ENCODE measurements at places on chromosomes 4 and X.
A peak's percentile ranks its signal among the peaks of the same experiment; 100 is the strongest.

GRCh38 chrX:45524805-45525204, 324.1 kb upstream of the DIPK2B start:
- DNase-seq = no peak
- H3K4me1 ChIP-seq = no peaks in the 10 kb centered on the region
- H3K27me3 ChIP-seq = peaks cover under 1% of the 10 kb centered on the region
- H3K27ac ChIP-seq = no peak overlapping the region
- no peak overlapping the region for H3K4me3 ChIP-seq

DNA sequence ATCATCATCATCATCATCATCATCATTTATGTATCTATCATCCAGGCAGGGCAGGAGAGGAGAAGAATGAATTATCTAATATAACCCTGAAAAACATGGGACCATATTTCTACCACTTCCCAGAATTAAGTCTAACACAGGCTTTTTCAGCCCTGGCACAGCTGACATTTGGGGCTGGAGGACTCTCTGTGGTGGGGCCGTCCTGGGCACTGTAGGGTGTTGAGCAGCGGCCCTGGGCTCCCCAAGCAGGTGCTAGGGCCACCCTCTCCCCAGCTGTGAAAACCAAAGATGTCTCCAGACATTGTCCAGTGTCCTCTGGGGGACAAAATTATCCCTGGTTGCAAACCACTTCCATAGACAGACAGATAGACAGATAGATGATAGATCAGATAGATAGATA, 288.4 kb downstream of the CRLF2 start:
- H3K4me3 ChIP-seq = no peak overlapping the region
- DNase-seq = no peak
- H3K4me1 ChIP-seq = no peaks in the 10 kb centered on the region
- H3K27ac ChIP-seq = no peak overlapping the region
- no peaks in the 10 kb centered on the region for H3K27me3 ChIP-seq

- no peak overlapping the region for H3K27ac ChIP-seq
- H3K36me3 ChIP-seq = no peaks in the 10 kb centered on the region
- no peak overlapping the region for H3K4me3 ChIP-seq
- no peaks in the 10 kb centered on the region for H3K27me3 ChIP-seq
- no peak for DNase-seq
Observed at GRCh38 chr4:10598829-10599228, 85.7 kb downstream of the CLNK start.

- H3K4me3 ChIP-seq = no peak overlapping the region
- no peak for DNase-seq
- no peak overlapping the region for H3K27ac ChIP-seq
- H3K36me3 ChIP-seq = peaks cover 69% of the 10 kb centered on the region
Observed at GRCh38 chr4:145153904-145154298, 26.5 kb downstream of the OTUD4 start.

GRCh38 chr4:22491939-22492338, 23.9 kb downstream of the ADGRA3 start:
- H3K27ac ChIP-seq = no peak overlapping the region
- H3K4me3 ChIP-seq = no peak overlapping the region
- H3K27me3 ChIP-seq = no peaks in the 10 kb centered on the region
- H3K4me1 ChIP-seq = no peaks in the 10 kb centered on the region
- DNase-seq = no peak

- H3K4me1 ChIP-seq = no peaks in the 10 kb centered on the region
- no peak overlapping the region for H3K4me3 ChIP-seq
- H3K27ac ChIP-seq = no peak overlapping the region
- no peak for DNase-seq
Observed at GRCh38 chr4:89590128-89590527, 246.8 kb downstream of the SNCA start.

GRCh38 chrX:130393451-130394074, 8.1 kb upstream of the GPR119 start:
- H3K4me3 ChIP-seq = no peak overlapping the region
- no peaks in the 10 kb centered on the region for H3K36me3 ChIP-seq
- H3K27me3 ChIP-seq = no peaks in the 10 kb centered on the region
- no peak for DNase-seq

GRCh38 chrX:133297284-133297683, 79.1 kb upstream of the TFDP3 start:
- H3K27ac ChIP-seq = no peak overlapping the region
- H3K27me3 ChIP-seq = no peaks in the 10 kb centered on the region
- no peak overlapping the region for H3K4me3 ChIP-seq

DNA sequence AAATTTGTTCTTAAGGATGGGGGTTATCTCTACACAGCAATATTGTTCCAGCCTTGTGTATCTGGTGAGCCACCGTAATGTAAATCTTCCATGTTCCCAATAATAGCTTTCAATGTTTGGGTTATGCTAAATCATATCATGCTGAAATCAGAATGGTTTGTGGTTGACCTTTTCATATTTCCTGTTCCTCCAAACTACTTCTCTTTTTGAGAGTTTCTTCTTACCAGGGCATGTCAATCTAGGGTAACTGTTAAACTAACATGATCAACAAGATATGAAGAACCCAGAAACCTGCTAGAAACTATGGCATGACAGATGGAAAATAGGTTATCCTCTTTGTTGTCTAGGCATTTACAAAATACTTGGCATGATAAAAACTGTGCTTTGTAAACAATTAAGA, 22.0 kb downstream of the TNMD start:
- H3K36me3 ChIP-seq = no peaks in the 10 kb centered on the region
- peaks cover 5% of the 10 kb centered on the region for H3K4me1 ChIP-seq
- no peak for DNase-seq
- peaks cover 7% of the 10 kb centered on the region for H3K27me3 ChIP-seq
- no peak overlapping the region for H3K4me3 ChIP-seq

DNA sequence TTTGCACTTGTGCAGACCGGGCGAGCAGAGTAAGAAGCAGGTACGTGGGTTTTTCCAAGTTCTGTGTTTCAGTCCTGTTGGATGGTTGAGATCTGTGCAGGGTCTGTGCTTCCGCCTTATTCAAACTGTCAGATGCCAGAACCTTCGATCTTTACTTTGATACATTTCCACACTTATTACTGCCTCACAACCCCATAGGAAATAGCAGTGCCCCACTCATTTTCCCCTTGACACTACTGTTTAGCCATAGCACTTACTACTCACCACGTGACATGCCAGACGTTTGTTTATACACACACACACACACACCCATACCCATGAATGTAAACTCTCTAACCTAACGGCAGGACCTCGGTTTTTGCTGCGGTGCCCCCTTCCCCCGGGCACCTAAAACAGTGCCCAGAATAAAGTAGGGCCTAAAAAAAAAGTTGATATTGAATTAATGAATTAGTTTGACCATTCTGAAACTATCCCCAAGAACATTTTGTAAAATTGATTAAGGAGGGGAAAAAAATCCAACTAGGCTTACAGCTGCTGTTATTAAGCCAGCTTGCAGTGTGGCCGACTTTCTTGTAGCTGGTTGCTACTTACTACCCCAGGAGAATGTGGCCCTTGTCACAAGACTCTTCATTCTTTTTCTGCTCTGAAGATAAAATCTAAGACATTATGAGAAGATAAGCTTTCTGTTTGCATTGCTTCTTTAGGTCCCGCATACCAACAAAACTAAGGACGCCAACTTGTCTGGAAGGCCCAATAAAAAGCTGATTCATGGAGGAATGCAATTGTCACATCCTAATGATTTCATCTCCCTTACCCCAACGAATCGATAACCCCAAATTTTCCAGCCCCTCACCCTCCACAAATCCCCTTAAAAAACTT, 704 bp upstream of the SEPSECS start:
- H3K27ac ChIP-seq = peak overlapping the region; percentile 88
- peaks cover 46% of the 10 kb centered on the region for H3K4me1 ChIP-seq
- no peak for DNase-seq
- peaks cover 3% of the 10 kb centered on the region for H3K27me3 ChIP-seq
- H3K4me3 ChIP-seq = peak overlapping the region; percentile 88

DNA sequence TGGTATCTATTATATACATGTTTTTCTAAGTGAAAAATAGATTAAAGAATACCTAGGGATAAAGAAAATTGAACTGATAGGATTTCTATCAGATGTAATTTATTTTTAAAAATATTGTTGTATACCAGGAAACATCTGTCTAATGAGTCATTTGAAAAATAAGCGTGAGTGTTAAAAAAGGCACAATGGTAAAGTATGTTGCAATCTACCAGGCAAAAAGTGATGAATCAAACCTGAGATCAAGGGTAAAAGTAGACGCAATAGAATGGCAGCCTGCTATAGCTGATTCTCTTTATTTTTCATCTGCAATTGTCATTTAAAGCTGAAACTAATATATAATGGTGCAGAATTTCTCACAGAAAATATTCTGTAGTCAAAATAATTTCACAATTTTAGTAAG, 1119.6 kb downstream of the PCDH18 start:
- no peaks in the 10 kb centered on the region for H3K4me1 ChIP-seq
- no peaks in the 10 kb centered on the region for H3K27me3 ChIP-seq
- H3K27ac ChIP-seq = no peak overlapping the region
- H3K4me3 ChIP-seq = no peak overlapping the region
- no peak for DNase-seq
- H3K36me3 ChIP-seq = no peaks in the 10 kb centered on the region

GRCh38 chr4:36280555-36280954, 861 bp upstream of the DTHD1 start:
- no peak overlapping the region for H3K4me3 ChIP-seq
- no peak overlapping the region for H3K27ac ChIP-seq
- H3K4me1 ChIP-seq = peaks cover 68% of the 10 kb centered on the region
- H3K36me3 ChIP-seq = no peaks in the 10 kb centered on the region

DNA sequence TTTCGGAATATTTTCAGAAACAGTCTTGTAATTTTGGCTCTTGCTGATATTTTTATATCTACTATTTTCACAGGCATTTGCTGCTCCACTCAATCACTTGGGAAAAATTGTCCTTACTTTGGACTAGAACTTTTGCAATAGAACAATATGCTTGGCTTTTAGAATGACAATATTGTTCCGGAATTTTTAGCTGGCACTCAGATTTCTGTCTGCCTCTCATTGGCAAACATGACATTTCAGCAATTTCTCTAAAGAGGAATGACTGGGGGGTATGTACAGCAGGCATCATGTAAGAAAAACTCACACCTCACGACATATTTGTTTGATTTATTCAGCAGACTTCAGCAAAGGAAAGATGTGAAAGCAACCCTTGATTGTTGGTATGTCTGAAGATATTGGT, 243.6 kb upstream of the GPRIN3 start:
- no peaks in the 10 kb centered on the region for H3K36me3 ChIP-seq
- no peaks in the 10 kb centered on the region for H3K27me3 ChIP-seq
- DNase-seq = no peak
- no peak overlapping the region for H3K4me3 ChIP-seq
- no peak overlapping the region for H3K27ac ChIP-seq
- no peaks in the 10 kb centered on the region for H3K4me1 ChIP-seq

GRCh38 chr4:40857956-40858355, 108.2 kb downstream of the NSUN7 start:
- H3K27ac ChIP-seq = no peak overlapping the region
- H3K4me1 ChIP-seq = peaks cover 16% of the 10 kb centered on the region
- H3K36me3 ChIP-seq = no peaks in the 10 kb centered on the region
- no peak for DNase-seq

- peaks cover 3% of the 10 kb centered on the region for H3K27me3 ChIP-seq
- H3K36me3 ChIP-seq = no peaks in the 10 kb centered on the region
- no peak overlapping the region for H3K4me3 ChIP-seq
- H3K27ac ChIP-seq = no peak overlapping the region
- peaks cover 3% of the 10 kb centered on the region for H3K4me1 ChIP-seq
Observed at GRCh38 chr4:85741921-85742591, 267.1 kb downstream of the ARHGAP24 start.

GRCh38 chr4:181569553-181569952, 673.6 kb upstream of the TENM3 start:
- no peak for DNase-seq
- no peak overlapping the region for H3K27ac ChIP-seq
- H3K4me3 ChIP-seq = no peak overlapping the region
- H3K27me3 ChIP-seq = no peaks in the 10 kb centered on the region

GRCh38 chr4:15677507-15677988, 4.1 kb upstream of the FAM200B start:
- H3K27ac ChIP-seq = no peak overlapping the region
- no peak overlapping the region for H3K4me3 ChIP-seq
- H3K27me3 ChIP-seq = peaks cover 4% of the 10 kb centered on the region

GRCh38 chr4:38563707-38564495, 100.1 kb upstream of the KLF3 start:
- no peaks in the 10 kb centered on the region for H3K36me3 ChIP-seq
- H3K27ac ChIP-seq = no peak overlapping the region
- no peak for DNase-seq
- peaks cover 17% of the 10 kb centered on the region for H3K4me1 ChIP-seq
- H3K27me3 ChIP-seq = no peaks in the 10 kb centered on the region

- H3K4me3 ChIP-seq = peak overlapping the region; percentile 80
- peak overlapping the region; percentile 98 for H3K27ac ChIP-seq
- H3K27me3 ChIP-seq = no peaks in the 10 kb centered on the region
- no peaks in the 10 kb centered on the region for H3K36me3 ChIP-seq
- peak; percentile 44 for DNase-seq
- H3K4me1 ChIP-seq = peaks cover 93% of the 10 kb centered on the region
Observed at GRCh38 chrX:13085526-13085925, 41.1 kb upstream of the FAM9C start.

GRCh38 chr4:154732669-154733068, 11.1 kb upstream of the LRAT start:
- peaks cover 15% of the 10 kb centered on the region for H3K27me3 ChIP-seq
- H3K4me3 ChIP-seq = no peak overlapping the region
- DNase-seq = no peak
- no peaks in the 10 kb centered on the region for H3K4me1 ChIP-seq
- H3K27ac ChIP-seq = no peak overlapping the region

DNA sequence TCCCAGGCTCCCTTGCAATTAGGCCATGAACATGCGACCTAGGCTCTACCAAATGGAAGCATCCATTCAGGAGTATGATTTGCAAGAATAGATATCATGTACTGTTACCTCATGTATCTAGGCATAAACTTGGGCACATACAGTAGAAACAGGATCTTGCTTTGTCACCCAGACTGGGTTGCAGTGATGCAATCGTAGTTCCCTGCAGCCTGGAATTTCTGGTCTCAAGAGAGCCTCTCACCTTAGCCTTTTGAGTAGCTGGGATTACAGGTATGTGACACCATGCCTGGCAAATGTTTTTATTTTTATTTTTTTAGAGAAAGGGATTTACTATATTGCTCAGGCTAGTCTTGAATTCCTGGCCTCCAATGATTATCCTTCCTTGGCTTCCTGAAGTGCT, 994.2 kb downstream of the ADGRL3 start:
- no peak overlapping the region for H3K4me3 ChIP-seq
- H3K4me1 ChIP-seq = no peaks in the 10 kb centered on the region
- H3K36me3 ChIP-seq = no peaks in the 10 kb centered on the region
- no peak overlapping the region for H3K27ac ChIP-seq

DNA sequence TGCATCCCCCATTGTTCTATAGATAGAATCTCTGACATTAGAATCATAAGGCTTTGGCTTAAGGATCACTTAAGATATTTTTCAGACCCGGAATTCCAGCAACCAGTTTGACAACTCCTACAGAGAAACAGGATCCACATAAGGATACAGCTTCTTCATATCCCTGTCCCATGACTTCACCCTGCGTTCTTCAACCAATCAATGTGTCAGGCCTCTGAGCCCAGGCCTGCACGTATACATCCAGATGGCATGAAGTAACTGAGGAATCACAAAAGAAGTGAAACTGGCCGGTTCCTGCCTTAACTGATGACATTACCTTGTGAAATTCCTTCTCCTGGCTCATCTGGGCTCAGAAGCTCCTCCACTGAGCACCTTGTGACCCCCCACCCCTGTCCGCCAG, 85.1 kb downstream of the MFAP3L start:
- no peaks in the 10 kb centered on the region for H3K4me1 ChIP-seq
- no peaks in the 10 kb centered on the region for H3K36me3 ChIP-seq
- DNase-seq = no peak
- H3K27me3 ChIP-seq = no peaks in the 10 kb centered on the region
